Muscle of arm (tissue), 14 donors: ENCODE measurements at places on chromosomes 3 and 15. TPM values are rescaled to one million over a fixed set of nuclear protein-coding genes. Genes with fewer than 3 reads are reported as not detected.

DNA sequence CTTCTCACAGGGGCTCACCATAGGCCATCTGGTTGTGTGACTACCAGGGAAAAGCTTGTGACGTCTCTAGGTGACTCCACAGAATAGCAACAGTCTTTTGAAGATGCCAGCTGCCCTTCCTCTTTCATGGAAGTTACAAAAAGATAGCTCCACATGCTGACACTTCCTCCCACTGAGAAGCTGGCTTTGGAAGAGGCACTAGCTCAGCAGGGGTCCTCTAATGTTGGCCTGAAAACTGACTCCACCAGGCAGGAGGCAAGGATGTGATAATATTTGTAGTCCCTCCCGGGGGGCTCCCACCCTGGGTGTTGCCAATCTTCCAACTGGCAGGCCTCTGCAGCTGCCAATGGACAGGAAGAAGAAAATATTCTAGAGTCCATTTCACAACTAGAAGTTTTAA lies 343.5 kb downstream of the NEK10 start:
- no peak for DNase-seq

DNA sequence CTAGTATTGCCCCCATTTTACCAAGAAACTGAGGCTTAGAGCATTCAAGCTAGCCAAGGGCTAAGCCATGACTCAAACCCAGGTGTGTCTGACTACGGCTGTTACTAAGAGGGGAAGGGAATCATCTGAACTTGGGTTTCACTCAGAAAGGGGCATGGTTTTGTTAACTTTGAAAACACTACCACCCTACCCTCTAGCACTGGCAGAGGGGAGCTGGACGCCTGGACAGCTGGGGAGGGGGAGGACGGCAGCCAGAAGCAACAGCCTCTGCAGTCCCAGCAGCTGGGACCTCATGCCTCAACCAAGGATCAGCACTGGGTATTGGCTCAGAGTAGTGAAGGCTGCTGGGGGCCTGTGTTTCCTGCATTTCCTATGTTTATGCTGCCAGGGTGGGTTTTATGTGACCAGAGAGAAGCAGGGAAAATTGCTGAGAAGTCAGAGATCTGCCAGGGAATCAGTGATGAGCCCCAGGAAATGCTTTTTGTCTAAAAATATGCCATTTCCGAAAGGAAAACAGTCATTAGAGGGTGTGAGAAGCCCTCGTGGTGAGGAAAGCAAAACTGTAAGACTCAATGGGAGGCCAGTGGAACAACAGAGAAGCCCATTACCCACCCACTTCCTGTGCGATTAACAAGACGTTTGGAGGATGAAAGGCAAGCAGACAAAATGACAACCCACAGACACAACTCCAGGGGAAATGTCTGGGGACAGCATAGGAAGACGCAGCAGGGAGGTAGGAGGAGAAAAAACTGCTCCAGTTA lies 41.2 kb downstream of the LIPC start:
- no peak for DNase-seq

GRCh38 chr15:68278595-68279405 lies 1.3 kb downstream of the FEM1B start:
- no peak for DNase-seq

PROS1 gene
- polyA plus RNA-seq: not detected

GRCh38 chr3:100563228-100563627 lies 46.2 kb upstream of the ADGRG7 start:
- DNase-seq: no peak

DNA sequence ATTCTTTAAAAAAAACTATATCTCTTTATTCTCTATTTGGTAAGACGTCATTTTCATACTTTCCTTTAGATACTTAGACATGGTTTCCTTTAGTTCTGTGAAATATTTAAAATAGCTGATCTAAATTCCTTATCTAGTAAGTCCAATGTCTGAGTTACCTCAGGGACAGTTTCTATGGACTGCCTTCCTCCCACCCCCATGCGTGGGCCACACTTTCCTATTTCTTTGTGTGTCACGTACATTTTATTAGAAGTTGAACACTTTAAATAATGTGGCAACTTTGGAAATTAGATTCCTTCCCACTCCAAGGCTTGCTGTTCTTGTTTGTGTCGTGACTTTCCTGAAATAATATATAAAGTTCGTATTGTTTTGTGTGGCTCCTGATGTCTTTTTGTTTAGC lies 260.7 kb downstream of the EDEM1 start:
- DNase-seq: no peak

DNA sequence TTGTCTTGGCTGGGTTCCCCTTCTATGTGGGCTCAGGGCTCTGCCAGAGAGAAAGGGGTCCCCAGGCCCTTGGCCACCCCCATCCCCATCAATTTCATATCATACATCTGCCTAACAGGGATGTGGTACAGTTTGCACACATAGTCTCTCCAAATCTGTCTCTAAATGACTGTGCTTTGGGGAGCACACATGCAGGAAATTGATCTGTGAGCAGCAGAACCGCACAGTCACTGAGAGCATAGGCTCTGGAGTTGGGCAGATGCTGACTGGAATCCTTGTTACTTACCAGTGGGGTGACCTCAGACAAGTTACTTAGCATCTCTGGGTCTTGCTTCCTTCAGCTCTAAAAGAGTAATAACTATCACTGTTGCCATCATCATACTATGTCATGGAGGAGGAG lies 273.9 kb downstream of the ABHD5 start:
- DNase-seq: no peak

- DNase-seq: no peak
Observed at GRCh38 chr3:112568642-112569041, 6.8 kb downstream of the SLC35A5 start.

SUSD5 gene
- 1.1 TPM for polyA plus RNA-seq

- DNase-seq: no peak
Observed at GRCh38 chr15:59687836-59688235, 1.3 kb downstream of the BNIP2 start.

DNA sequence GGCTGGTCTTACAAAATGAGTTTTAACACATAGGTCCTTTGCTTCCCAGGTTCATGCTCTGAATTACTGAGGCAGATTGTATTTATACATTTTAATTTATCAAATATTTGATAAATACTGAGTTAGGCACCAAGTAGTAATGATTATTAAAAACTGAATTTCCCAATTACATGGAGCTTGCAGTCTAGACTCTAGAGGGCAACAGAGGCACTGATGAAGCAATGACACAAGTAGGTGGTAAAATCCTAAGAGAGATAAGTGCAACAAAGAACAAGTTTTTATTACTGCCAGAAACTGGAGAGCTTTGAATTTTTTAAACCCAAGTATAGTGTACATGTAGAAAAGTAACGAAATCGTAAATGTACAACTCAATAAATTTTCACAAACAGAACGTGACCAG lies 406.2 kb upstream of the RARB start:
- DNase-seq: no peak

- no peak for DNase-seq
Observed at GRCh38 chr15:26644948-26645347, 127.9 kb downstream of the GABRB3 start.

DNA sequence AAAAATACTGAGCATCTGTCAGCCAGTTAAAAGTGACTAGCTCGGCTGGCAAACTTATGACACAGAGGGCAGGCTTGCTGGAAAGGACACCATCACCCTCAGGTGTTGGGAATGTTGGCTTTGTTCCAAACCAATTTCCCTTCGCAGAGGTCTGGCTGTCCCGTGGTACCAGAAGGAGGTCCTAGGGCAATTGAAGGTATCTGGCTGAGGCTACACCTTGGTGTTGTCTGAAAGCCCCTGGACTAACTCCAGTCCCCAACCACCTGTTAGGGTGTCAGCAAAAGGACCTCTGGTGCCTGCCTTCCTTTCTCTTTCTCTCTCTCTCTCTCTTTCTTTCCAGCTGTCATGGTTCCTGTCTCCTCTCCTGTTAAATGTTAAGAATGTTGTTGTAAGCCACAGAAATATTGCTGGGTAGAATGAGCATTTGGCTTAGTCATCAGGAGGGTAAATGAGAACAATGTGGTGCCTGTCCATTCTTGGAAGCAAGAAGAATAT lies 12.5 kb downstream of the PRR20G start:
- DNase-seq: no peak

REC114 gene
- polyA plus RNA-seq: not detected

- no peak for DNase-seq
Observed at GRCh38 chr3:112682361-112682760, 41.4 kb upstream of the CCDC80 start.

HIGD2B gene
- not detected for polyA plus RNA-seq

PIAS1 gene
- 33.6 TPM for polyA plus RNA-seq

GRCh38 chr3:29890801-29891200 lies 609.9 kb downstream of the RBMS3 start:
- no peak for DNase-seq

CFAP161 gene
- 0.25 TPM for polyA plus RNA-seq

PRSS50 gene
- 0.14 TPM for polyA plus RNA-seq

DNA sequence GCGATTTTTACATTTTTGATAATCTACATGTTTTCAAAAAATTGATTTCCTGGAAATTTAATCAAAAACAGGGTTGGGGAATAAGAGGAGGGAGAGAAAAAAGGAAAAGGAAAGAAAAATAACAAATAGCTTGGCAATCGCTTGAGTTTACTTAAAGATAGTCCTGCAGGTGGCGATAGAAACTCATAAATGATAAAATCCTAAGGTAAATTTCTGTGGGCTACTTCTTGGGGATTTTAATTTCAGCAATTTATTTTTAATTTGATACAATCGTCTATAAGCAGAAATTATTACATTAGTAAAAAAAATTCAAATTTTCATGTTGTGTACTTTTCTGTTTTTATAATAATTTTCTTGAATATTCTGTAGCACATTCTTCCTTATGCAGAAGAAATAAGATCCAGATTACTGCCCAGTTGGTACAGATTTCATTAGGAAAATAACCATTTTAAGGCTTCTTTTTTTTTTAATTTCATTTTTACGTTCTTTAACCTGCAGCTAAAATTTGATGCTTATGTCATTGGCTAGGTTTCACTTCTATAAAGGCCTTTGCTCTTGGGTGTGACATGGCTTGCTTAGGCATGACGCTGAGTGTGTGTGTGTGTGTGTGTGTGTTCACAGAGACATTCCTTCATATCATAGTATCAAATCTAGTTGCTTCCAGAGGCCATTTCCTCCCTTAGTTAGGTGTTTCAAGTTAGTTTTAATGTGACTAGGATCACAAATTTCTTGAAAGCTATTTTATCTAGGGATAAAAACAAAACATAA lies 181.8 kb downstream of the MCTP2 start:
- DNase-seq: peak; percentile 28

DNA sequence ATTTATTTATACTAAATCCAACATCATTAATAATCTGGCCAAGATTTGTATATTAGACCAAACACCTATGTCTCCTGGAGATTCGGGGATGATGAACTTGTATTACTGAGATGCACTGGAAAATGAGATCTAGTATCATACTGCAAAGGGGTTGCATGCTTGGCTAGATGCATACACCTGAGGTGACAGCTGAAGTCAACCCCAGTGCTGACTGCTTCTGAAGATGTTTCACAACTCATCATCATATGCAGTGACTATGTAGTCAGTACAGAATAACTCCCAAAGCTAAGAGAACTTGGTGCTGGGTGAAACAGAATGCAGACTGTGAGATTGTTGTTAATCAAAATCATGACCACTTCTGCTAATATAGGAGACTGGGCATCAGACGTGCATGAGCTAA lies 1114.2 kb downstream of the NSUN3 start:
- no peak for DNase-seq

NR2F2 gene
- 56.6 TPM for polyA plus RNA-seq

DNA sequence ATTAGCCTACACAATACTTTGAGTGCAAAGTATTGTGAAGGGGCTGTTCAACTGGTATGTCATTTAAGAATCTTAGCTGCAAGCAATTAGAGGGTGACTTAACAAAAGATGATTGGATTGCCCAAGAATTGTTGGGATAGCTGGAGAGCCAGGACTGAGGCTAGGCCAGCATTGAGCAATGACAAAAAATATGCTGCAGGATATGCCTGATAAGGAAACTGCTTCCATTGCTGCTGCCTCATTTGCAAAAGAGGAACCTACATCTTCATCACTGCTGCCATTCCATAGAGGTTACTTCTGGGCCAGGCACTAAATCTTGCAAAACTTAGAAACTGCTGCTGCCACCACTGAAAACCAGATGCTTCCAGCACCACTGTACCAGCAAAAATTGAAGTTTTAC lies 108.0 kb upstream of the TBC1D5 start:
- DNase-seq: no peak

- DNase-seq: no peak
Observed at GRCh38 chr3:6655275-6655674, 205.6 kb upstream of the GRM7 start.

MSL2 gene
- polyA plus RNA-seq: 26.1 TPM

FAM240A gene
- polyA plus RNA-seq: 0.12 TPM

DNAJC19 gene
- 40.8 TPM for polyA plus RNA-seq

DNA sequence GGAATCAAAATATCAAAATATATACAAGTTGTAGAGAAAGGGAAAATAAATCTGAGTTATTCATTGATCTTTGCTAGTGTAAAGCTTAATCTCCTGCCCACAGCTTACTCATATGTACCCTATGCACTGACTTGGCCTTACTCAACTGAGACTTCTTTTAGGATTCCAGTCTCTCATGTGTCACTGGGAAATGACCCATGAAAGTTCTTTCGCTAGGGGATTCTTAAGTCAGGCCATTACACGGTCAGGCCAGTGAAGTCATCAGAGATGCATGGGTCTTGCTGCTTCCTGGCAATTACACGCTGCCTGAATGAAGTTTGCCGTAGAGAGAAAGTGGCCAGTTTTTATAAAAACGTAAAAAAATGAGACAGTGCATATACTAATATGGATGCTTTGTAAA lies 20.7 kb upstream of the LPP start:
- DNase-seq: no peak

GRCh38 chr3:15983693-15984092 lies 185.9 kb upstream of the ANKRD28 start:
- no peak for DNase-seq

DNA sequence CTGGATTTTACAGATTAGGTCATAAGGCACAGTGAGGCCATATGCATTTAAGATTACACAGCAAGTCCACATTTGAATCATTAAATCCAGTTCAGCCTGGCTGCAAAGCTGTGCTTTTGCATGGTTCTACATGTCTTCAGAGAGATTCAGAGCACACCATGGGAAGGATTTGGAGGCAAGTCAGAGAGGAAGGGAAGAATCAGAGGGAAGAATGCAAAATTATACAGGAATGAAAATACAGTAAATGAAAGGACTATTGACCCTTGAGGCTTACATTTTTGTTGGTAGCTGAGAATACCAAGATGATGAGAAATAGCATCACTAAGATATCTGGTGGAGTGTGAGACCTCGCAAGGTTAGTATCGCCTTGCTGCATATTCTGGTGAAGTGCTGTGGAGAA lies 13.9 kb downstream of the FILIP1L start:
- DNase-seq: no peak

GRCh38 chr15:75517233-75517632 lies 61.9 kb downstream of the PTPN9 start:
- DNase-seq: no peak

DNA sequence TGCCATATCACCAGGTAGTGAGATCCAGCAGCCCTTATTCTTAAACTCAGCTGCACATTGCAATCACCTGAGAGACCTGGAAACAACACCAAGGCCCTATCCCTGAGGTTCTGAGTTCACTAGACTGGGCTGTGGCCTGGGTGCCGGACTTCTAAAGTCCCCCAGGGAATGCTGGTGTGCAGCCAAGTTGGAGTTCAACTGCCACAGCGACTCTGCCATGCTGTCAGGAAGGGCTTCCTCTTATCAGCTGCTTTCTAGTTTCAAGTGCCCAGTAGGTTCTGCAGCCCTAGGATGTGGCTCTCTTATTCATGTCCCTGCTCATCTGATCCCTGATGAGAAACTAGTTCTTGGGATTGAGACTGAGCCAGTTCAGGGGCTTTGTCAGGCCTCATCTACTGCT lies 47.8 kb downstream of the ACAA1 start:
- no peak for DNase-seq

- DNase-seq: no peak
Observed at GRCh38 chr3:106185949-106186348, 317.1 kb upstream of the CBLB start.
